Epithelial cell of proximal tubule (primary cell): ENCODE measurements at places on chromosomes 4 and X. TPM values are rescaled to one million over a fixed set of nuclear protein-coding genes. Genes with fewer than 3 reads are reported as not detected.

Gene NPY5R
- 0.12 and 0.14 TPM in 2 replicates for total RNA-seq

Gene MTMR8
- total RNA-seq, result 0.12 and 2.4 TPM in 2 replicates

Gene CWH43
- total RNA-seq, result 0.52 and 1.6 TPM in 2 replicates

Gene SMR3B
- not detected in 2 replicates for total RNA-seq

Gene TEX11
- total RNA-seq, result not detected in 2 replicates

Gene NPY1R
- 0.40 and 3.3 TPM in 2 replicates for total RNA-seq

Gene SHROOM4
- 3.2 and 4.2 TPM in 2 replicates for total RNA-seq

Gene CCDC149
- total RNA-seq, result 2.6 and 2.8 TPM in 2 replicates

Gene NR3C2
- total RNA-seq, result 0.98 and 1.5 TPM in 2 replicates

Gene YY2
- total RNA-seq, result 0.35 and 1.2 TPM in 2 replicates

Gene SORBS2
- 11.6 and 20.3 TPM in 2 replicates for total RNA-seq

Gene NDST3
- total RNA-seq, result 1.4 TPM in 1 of 2 replicates, not detected in the other

Gene MAGEA1
- total RNA-seq, result not detected in 2 replicates

Gene PCDH10
- total RNA-seq, result 0.14 and 0.46 TPM in 2 replicates

Gene CDK16
- 83.4 and 95.4 TPM in 2 replicates for total RNA-seq

Gene NLGN4X
- total RNA-seq, result 0.69 and 1.6 TPM in 2 replicates

Gene TMPRSS11D
- not detected in 2 replicates for total RNA-seq

Gene CSN1S1
- total RNA-seq, result not detected in 2 replicates

Gene MAD2L1
- total RNA-seq, result 38.3 and 74.4 TPM in 2 replicates

Gene UPF3B
- 4.6 and 4.8 TPM in 2 replicates for total RNA-seq

Gene LRAT
- 0.43 and 2.2 TPM in 2 replicates for total RNA-seq

Gene CENPVL1
- total RNA-seq, result 0.07 TPM in 1 of 2 replicates, not detected in the other

Gene RBBP7
- 149 and 150 TPM in 2 replicates for total RNA-seq

Gene F8A3
- 4.6 TPM in 1 of 2 replicates, not detected in the other for total RNA-seq
